ENCODE measurements at places on chromosomes 12 and 14.

GRCh38 chr12:47286676-47287075 is 206.9 kb upstream of the AMIGO2 start:
- peak; percentile 45 for DNase-seq

DNA sequence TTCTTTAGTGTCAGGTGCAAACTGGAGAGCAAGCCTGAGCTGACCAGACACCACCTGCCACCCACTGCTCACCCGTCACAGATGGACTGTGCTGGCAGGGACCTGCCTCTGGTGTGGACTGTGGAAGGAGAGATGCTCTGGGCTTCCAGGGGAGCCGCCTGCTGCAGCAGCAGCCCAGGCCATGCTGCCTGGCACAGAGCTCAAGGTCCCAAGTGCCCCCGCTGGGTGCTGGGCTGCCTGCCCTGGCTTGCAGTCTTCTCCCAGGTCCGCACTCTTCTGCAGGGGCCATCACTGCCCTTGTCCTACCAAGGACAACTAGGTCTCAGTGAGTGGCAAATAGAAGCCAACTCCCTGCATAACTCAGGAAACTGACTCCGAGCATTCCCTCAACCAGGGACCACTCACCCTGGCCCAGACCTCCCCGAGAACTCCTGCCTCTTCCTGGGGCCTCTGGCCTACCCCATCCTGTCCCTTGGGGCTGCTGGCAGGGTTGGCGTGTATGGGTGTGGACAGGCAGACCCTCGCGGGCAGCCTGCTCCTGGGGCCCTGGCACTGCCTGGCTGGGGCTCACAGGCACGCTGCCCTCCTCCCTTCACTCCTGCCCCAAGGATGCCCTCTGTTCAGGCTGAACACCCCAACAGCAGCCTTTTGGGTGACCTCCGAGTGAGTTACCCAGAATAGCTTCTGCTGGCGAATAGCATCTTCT is 9.3 kb downstream of the AMN start:
- DNase-seq = no peak

GRCh38 chr12:10339053-10339840 is 31.6 kb downstream of the KLRD1 start:
- no peak for DNase-seq

GRCh38 chr14:20631023-20631879 is 10.2 kb downstream of the OR6S1 start:
- peak; percentile 70 for DNase-seq

DNA sequence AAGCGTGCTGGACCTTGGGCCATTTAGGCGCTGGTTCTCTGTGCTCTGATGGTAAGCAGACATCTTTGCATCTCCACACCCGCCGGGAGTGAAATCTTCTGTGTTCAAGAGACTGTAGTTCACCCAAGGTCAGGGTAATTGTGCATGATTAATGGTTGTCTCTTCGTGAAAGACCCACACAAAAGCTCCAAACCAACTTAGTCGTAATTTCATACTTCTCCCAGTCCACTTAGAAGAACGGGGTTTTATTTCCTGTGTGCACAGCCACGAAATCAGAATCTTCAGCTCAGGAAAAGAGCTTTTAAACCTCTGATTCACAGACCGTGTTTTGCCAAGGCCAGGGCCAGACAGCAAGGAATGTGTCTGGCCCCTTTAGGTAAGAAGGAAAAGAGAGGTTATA is 640.9 kb downstream of the MED13L start:
- no peak for DNase-seq

- no peak for DNase-seq
Measured at GRCh38 chr12:122226366-122227125, 694 bp upstream of the DIABLO start.

- DNase-seq = no peak
Measured at GRCh38 chr12:92553389-92553788, 149.4 kb upstream of the PLEKHG7 start.

GRCh38 chr14:92560106-92560865 is 46.7 kb downstream of the RIN3 start:
- DNase-seq = no peak
